H4 (cell line): ENCODE measurements at places on chromosomes 7 and 10.

DNA sequence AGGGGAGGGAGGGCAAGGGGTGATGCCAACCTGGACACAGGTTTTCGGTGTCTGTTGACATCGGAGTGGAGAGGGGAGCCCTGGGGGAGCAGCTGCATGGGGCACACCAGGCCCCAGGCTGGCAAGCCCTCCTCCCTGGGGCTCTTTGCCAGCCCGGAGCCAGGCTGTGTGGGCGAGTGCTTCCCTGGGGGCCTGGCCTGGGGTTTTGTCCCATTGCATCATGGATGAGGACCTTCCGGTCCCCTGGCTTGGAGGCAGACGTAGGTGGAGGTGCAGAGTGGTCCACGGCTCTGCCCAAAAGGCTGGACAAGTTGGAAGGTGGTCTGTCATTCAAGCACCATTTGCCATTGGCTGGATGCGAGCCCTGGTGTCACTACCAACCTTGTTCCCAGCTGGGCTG lies 34.8 kb downstream of the ZMIZ1 start:
- no peak for DNase-seq

- DNase-seq = peak; percentile 76
Observed at GRCh38 chr7:46525876-46526275, 604.8 kb upstream of the IGFBP3 start.

DNA sequence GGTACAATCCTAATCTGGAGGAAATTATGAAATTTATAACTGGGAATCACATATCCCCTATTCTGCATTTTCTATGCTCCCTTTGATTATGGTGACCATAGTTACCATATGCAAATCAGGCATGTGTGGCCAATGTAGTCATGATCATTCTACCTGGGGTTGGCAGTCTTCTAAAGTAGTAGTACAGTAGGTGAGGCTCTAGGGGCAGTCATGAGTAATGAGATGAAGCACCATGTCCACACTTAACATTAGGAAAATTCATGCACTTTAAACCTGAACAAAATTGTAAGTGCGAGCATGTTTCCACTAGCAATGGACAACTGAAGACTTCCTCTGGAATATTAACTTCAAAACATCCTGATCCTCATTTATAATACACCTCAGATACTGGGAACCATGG lies 545.9 kb downstream of the SUGCT start:
- DNase-seq = peak; percentile 63

DNA sequence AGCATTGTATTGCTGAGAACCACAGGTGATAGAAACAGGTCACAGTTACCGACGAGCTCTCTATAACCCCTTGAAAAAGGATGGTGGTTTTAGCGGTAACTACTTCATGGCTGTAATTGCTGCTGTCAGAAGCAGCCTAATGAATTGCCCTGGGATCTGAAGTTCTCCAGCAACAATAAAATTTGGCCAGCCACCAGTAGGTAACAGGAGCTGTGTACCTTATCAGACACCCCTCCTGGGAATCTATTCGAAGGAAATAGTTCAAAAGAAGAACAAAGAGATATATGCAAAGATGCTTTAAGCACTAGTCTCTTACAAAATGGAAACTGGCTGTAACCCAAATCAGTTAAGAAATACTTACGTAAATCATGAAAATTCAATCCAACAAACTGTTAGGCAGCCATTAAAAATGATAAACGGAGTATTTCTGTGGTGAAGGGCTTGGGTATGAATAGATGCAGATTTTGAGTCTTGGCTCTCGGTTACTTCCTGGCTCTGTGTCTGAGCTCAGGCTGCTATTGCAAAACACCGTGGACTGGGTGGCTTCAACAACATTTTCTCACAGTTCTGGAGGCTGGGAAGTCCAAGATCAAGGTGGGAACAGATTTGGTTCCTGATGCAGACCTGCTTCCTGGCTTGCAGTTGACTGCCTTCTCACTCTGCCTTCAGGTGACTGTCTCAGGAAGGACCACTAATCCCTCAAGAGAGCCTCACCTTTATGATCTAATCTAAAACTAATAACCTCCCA lies 1.6 kb downstream of the MSRB2 start:
- no peak for DNase-seq

GRCh38 chr10:103433858-103434257 lies 18.3 kb downstream of the CALHM2 start:
- no peak for DNase-seq

GRCh38 chr10:130040817-130041330 lies 69.8 kb downstream of the C10orf143 start:
- no peak for DNase-seq

GRCh38 chr7:34807548-34808340 lies 149.7 kb downstream of the NPSR1 start:
- no peak for DNase-seq

GRCh38 chr7:34225193-34225592 lies 319.9 kb downstream of the BMPER start:
- no peak for DNase-seq

DNA sequence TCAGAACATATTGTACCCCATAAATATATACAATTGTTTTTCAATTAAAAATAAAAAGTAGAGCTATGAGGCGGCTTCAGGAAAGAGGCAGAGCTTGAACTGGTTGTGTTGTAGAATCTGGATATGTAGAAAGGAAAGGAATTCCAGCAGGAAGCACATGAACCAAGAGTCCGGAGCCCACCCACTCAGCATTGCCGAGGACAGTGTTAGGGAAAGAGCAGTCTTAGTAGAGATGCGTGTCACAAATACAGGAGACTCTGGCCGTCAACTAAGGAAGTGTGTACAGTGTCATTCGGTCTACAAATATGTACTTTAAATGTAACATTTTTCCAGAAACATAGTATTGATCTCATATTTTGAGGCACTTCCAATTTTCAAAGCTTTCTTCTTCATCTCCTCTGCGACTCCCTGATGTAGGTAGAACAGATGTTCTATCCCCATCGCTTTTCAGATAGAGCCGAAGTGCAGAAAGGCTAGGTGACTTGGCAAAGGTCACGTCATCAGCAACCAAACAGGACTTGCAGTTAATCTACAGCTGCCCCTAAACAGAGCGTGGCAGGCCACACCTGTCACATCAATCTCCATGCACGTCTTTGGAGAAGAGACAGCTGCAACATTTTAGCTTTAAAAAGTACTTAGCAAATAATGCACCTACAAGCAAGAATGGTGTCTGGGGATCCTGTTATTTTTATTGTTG lies 25.3 kb upstream of the GJD4 start:
- DNase-seq = no peak

DNA sequence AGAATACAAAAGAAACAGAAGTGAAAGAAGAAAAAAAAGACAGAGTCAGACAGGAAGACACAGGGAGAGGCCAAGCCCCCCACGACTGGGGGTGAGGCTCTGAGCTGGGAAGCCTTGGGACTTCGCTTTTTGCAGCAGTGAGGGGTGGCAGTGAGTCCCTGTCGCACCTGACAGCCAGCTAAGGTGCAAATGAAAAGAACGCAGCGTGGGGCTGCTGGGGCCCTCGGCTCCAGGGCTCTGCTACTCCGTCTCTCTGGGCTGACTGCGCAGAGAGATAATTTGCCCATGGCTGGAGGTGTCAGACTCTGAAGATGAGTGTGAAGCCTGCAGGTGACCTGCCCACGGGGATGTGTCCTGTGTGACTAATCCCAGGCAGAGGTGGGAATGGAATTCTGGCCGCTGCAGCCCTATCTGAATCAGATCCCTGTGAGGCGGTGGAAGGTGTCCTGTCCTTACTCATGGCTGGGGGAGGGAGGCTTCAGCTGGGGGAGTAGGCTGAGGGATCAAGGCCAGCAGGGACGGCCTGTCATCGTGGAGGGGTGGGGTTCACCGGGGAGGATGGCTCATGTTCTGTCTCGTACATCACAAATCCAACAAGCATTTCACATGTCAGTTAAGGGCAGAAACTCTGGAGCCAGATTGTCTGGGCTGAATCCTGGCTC lies 96.4 kb downstream of the SLIT1 start:
- no peak for DNase-seq

GRCh38 chr10:114389426-114389825 lies 14.9 kb downstream of the AFAP1L2 start:
- DNase-seq = no peak

GRCh38 chr7:108584211-108584610 lies 14.5 kb downstream of the DNAJB9 start:
- no peak for DNase-seq

GRCh38 chr10:69914398-69915214 lies 112.9 kb downstream of the COL13A1 start:
- peak; percentile 45 for DNase-seq

DNA sequence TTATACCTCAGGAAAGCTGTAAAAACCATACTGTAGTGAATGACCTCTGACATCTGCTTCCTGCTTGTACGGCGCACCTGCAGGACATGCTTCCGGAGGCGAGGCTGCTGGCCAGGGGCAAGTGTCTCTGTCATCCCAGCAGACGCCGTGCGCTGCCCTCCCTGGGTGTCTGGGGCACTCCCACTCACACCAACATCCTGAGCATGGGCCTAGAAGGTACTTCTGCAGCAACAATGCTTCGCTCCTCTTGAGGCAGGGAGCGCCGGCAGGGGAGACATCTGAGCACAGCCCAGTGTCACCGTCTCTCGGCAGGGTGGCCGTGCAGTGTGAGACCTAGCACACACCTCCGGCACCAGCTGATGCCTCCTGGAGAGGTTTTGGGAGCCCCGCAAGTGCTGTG lies 269.2 kb downstream of the MAD1L1 start:
- DNase-seq = no peak

- no peak for DNase-seq
Observed at GRCh38 chr7:36736090-36736898, 12.0 kb upstream of the AOAH start.

DNA sequence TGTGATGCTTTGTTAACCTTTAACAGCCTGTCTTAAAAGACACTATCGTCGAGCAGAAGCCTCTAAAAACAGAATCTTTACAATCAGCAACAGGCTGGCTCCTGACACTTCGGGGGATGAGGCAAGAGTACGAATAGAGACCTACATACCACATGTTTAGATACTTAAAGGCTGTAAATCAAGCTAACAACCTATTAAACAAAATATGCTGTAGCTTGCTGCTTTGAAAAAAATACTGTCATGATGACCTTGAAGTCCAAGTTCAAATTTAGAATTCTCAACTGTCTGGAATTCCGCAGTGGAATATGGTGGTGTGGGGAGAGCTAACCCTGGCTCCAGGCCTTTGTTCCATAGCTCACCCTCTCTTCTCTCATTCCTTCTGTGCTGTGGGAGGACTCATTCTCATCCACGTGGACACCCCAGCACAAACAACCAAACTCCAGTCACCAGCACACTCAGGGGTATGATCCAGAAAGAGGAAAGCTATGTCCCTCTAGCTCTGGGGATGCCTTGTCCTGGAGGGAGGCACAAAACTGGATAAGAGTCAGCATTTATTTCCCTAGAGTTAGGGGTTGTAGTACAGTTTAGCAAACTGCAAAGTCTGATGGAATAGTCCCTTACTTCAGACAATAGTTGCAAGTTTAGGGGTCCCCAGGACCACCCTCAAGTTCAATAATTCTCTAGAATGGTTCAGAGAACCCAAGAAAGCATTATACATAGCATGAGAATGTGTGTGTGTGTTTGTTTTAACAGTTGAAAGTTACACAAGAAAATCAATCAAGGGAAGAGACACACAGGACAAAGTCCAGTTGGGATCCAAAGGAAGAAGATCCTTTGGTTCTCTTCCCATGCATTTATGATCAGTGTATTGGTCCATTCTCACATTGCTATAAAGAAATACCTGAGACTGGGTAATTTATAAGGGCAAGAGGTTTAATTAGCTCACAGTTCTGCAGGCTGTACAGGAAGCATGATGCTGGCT lies 196.1 kb upstream of the SVIL start:
- DNase-seq = no peak

DNA sequence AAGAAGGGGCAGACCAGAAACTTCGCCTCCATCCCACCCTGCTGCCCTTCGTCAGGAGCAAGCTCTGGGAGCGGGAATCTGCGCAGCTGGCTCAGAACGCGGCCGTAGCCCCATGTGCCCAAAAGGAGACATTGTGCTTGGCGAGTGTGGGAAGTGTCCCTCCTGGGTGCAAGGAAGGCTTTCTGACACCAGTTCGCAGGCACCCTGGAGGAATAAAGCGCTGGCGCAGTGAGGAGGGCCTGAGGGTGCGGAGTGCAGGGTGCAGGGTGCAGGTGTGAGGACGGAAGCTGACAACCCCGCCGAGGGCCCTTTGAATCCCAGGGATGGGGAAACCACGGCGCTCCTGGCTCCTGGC lies 811 bp downstream of the SLIT1 start:
- DNase-seq = no peak

DNA sequence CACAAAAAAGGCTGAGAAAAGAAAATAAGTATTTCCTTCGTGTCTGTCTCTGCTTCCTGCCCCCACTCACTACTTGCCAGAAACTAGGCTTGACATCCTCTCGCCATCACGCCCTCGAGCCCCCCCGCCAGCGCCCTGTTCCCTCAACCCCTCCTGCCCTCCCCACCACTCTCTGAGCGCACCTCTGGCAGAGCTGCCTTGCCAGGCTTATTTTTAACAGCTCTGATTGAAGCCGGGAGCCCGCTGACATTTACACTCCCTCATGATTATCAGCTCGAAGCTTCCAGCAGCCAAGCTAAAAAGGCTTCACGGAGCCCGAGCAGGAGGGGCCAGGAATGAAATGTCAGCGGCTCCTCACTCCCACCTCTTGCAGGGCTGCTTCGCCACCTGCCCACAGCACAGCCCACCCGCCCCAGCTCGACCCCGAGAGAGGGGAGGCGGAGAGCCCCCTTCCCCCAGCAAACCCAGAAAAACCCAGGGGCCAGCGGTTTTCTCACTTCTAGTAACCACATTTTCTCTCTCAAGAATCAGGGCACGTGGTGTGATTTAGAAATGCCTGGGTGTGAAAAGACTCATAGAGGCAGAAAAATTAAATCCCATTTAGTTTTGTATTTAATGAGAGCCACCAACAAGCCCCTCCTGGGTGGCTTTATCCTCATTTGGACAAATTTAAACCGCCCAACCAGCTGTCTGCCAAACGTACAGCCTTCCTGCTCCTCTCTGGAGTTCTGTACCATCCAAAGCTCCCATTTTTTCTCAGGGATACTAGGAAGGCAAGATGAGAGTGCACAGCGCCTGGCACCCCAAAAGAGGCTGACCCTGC lies 89.3 kb downstream of the SLIT1 start:
- DNase-seq = no peak

- DNase-seq = peak; percentile 30
Observed at GRCh38 chr10:44198096-44198779, 186.7 kb downstream of the CXCL12 start.

DNA sequence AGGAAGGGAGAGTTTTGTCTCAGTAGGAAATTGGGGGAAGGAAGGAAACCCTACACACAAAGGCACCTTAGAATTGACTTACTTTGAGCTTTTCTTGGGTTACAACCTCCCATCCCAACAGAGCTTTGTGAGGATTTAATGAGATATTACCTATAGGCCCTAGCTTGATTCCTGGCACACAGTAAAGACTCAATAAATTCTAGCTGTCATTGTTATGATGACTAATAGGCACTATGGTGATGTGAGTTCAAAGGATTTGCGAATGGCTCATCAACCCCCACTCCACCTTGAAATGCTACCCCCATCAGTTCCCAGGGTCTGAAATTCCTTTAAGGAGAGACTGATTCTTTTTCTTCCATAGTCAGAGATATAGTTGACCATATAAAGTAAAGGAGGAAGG lies 67.9 kb upstream of the SMNDC1 start:
- DNase-seq = no peak

GRCh38 chr7:4136501-4137110 lies 545.5 kb upstream of the FOXK1 start:
- DNase-seq = no peak
